ENCODE measurements at places on chromosomes 1 and 21. TPM values are rescaled to one million over a fixed set of nuclear protein-coding genes. Genes with fewer than 3 reads are reported as not detected.

- peak; percentile 12 for DNase-seq
Measured at GRCh38 chr1:3992103-3992556, 92.1 kb upstream of the C1orf174 start.

- DNase-seq = no peak
Measured at GRCh38 chr1:49995734-49996133, 28.0 kb downstream of the AGBL4 start.

GRCh38 chr1:93078638-93078985, 471 bp upstream of the MTF2 start:
- no peak for DNase-seq

DNA sequence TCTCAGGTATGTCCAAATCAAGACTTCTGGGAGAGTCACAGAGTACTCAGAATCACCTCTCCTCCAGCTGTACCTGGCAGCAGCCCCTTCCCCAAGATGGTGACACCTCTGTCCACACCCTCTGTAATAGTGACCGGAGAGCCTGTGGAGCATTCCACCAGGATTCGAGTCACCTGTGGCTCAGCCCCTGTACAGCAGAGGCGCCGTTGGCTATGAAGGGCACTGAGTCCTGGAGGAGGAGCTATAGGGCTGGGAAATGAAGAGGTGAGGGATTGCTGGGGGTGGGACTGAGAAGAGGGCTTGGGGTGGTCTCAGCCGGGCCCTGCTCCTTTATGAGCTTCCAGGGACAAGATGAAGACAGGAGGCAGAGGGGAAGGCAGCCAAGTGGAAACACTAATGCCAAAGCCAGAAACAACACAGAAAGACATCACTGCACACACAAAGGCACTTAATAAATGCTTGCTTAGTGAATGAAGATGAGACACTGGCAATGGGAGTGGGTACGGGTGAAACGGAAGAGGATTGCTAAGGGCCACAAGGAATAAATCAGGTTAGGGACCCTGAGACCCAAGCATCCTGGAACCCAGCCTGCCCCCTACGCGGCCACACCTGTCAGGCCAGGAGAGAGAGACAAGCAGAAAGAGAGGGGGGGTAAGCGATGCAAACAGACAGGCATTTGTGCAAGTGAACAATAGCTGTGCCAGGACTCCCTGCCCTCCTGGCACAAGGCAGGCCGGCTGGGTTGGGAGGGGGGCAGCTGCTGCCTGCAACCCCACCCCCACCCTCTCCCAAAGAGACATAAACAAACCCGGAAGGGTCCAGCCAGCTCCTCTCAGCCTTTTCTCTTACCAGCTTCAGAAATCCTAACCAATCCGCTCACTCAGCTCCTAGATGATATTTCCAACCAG, 3.9 kb downstream of the ARHGEF2 start:
- no peak for DNase-seq

- no peak for DNase-seq
Measured at GRCh38 chr1:110610084-110610483, 3.9 kb upstream of the KCNA2 start.

DNA sequence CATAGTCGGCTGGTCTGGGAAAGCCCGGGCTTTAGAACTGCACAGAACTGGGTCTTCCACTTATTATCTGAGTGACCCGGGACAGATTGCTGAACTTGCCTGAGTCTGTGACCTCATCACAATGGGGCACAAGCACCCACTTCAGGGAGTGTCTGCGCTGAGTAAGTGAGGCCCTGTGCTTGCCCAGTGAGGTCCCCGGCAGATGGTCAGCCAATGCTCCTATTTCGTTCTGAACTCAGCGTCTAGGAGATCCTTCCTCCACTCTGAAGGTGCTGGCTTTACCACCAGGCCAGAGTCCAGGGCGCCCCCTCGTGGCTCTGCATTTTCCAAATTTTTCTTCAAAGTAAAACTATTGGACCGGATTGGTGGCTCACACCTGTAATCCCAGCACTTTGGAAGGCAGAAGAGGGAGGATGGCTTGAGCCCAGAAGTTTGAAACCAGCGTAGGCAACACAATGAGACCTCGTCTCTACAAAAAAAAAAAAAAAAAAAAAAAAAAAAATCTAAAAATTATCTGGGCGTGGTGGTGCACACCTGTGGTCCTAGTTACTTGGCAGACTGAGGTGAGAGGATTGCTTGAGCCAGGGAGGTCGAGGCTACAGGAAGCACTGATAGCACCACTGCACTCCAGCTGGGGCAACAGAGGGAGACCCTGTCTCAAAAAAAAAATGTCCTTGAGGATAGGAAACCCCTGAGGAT, 61.7 kb downstream of the FCRL5 start:
- DNase-seq = peak; percentile 43

DNA sequence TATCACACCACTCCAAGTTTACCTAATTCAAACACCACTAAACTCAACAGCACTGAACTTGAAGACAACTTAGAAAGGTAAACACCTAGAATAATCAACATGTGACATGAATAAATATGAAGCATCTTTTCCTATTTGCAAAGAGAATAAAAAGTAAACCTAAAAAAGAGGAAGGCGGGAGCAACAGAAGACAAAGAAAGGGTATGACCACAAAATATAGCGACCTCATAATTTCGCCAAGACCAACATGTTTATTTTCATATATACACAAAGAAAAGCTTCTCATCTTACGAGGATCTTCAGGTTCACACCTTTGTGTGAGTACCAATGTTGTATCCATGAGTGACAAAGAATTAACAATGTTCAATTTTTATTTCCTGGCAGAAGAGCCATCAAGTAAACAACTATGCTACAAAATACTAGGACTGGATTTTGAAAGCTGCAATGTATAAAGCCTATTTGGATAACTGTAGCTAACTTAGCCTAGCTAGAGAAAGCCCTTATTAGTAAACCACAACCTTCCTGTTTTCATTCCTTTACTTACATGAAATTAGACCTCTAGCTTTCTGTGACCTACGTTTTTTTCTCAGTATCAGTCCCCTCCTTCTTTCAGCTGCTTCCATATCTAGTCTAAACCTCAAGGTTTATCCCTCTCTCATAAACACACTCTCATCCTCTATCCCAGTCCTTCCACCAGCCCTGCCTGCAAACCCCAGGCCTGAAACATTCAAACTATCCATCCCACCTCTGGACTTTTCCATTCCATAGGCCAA, 21.3 kb upstream of the PHTF1 start:
- no peak for DNase-seq

DNA sequence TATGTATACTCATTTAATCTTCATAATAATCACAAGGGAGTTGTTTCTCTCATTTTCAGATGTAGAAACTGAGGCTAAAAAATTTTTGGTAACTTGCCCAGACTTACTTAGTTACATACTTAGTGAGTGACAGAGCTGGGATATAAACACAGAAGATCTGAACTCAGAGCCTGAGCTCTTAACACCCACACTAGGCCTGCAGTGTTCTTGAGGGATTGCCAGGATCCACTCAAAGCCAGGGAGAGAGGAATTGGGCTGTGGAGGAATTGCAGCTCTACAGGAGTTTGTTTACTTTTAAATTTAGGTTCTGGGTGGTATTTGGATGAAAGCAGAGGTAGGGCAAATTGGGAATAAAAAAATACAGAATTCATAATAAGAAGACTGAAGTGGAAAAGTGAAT, 515.1 kb upstream of the PLXNA2 start:
- DNase-seq = no peak

DNA sequence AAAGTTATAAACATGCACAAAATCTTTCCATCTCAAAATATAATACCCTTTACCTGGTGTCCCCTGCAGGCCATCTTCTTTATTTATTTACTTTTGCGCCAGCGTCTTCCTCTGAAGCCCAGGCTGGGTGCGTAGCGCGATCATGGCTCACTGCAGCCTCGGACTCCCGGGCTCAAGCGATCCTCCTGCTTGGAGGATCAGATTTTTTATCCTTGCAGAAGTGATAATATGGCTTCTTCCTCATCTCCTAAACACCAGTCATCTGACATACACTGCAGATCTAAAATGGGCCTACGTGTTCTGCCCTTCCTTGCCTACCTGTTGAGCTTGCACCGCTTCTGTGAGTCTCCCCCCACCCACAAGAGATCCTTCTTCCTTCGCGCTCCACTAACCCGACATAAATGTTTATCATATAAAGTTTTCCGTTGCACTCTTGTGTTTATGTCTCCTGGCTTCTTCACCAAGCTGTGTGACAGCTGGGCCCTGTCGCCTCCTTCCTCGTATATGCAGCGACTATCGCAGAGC, 506 bp upstream of the SRP9 start:
- no peak for DNase-seq

- DNase-seq = no peak
Measured at GRCh38 chr1:228341450-228341813, 65.2 kb downstream of the TRIM11 start.

DNA sequence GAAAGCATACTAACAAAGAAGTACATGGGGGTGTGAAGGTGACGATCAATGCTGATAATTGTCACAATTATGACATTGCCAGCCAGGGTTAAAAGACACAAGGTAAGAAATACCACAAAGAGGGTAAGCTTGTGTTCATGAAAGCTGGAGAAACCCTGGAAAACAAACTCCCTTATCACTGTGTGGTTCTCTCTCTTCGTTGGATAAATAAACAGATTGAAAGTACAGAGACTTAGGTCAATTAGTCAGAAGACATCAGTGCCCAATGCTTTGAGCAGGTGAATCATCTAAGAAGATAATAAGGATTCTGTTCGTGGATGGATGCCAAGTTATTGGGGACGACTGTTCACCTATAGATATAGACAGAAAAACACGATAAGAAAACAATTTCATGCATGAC, 22.4 kb upstream of the FCER1A start:
- no peak for DNase-seq

GRCh38 chr1:155255243-155256007, at the start of gene ENTREP3:
ENTREP3 (minus strand) TSS chr1:155255483; CDS start chr1:155254877, 606 bp downstream.
- DNase-seq = peak; percentile 85

GRCh38 chr1:166350490-166350889, 183.7 kb upstream of the FAM78B start:
- DNase-seq = no peak

GRCh38 chr1:68528243-68528642, 31.4 kb upstream of the DEPDC1 start:
- no peak for DNase-seq

Gene PRDM16
- 0.12 TPM for total RNA-seq
